ENCODE measurements at places on chromosomes 12 and 14.

DNA sequence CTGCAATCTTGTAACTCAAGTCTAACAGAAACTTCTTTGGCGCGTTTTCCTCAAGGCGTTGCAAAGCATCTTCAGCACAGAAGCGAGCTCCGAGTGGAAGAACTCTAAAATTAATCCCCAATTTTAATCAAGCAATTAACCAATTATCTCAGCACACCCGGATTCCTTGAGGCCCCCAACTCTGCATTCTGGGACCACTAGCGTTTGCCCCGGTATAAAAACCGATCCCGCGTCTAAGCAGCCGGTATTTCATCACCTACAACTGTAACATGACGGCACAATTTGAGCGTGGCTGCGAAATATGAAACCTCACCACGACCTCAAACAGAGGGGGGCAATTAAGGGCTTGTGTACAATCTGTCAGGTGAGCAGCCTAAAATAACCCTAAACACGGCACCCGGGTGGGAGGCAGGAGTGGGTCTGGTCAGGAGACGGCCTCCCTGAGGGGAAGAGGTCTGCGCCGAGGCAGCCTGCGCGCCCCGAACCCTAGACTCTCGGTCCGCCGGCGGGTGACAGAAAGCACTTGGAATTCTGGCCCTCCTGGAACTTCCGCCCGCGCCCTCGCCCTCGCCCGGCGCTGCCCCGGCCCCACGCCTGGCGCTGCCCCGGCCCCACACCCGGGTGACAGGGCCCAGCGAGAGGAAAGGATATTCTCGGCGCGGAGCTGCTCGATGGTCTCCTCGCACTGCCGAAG lies 594 bp downstream of the ZCCHC8 start:
- peak; percentile 44 for DNase-seq

GRCh38 chr12:105204916-105205315 lies 31.1 kb downstream of the APPL2 start:
- no peak for DNase-seq

DNA sequence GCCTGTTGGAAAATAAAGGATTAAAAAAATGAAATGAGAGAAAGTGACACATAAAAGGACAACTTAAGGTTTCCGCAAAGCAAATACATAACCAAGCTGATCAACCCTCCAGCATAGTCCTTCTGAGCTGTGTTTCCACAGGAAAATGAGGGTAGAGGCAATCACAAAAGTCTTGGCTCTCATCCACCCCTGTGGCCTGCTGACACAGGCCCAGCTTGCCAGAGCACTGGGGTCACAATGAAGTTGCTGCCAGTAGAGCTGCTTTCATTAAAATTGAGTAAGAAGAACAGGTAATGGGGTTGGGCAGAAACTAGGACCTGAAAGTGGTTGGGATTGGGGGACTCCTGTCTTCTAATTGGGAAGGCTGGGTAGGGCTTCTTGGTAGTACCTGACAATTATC lies 65.9 kb downstream of the RERG start:
- DNase-seq = no peak

DNA sequence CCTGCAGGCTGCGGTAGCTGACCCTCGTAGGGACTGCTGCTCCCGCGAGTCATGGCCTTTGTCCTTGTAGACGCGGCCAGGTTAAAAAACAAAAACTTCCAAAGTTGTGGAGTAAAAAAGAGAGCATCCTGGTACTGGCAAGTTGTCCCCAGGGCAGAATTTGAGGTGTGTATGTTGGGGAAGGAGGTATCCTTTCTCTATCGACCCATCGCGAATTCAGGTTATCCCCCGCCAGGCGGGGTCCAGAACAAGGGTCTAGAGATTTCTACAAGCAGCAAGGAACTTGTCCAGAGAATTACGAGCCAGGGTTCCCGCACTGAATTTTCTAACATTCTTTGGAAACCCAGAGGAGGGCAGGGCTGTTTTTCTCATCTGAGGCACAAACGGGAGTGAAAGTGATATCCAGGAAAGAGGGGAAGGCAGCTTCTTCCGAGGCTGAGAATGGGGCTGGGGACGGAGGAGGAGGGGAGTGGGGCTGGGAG lies 16.3 kb downstream of the TBX3 start:
- no peak for DNase-seq

- DNase-seq = no peak
These were observed 206.6 kb downstream of the KSR2 start for GRCh38 chr12:117762143-117762542.

DNA sequence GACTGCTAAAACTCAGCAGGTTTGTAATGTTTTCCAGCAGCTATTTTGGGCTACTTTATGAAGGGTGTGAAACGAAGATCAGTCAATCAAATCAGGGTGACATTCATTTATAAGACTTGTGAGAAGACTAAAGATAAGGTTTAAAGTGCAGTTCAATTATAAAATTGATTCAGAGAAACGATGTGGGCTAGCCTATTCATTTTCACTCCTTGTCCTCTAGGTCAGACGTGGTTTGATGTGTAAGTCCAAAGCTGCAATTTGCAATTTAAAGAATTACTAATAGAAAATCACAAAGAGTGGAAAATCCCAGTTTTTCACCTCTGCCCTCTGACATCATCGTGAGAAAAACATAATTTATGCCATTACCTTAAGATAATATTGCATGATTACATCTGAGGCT lies 243.5 kb upstream of the NOVA1 start:
- DNase-seq = no peak

GRCh38 chr14:59823179-59823578 lies 47.4 kb downstream of the RTN1 start:
- no peak for DNase-seq

DNA sequence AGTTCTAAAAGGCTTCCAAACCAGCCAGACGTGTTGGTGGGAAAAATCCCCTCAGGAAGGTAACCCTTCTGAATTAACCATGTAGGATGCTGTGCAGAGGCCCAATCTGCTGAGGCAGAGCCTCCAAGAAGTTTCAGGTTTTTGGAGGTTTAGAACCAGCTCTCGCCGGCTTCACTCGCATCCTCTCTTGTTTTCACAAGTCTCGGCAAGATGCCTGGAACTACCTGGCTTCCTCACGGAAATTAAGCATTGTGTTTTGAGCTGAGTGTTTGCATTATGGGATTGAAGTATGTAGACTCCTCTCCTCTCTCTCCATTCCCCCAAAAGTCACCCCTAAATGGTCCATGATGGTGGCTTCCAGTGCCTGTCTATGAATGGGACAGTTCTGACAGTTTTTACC lies 20.6 kb downstream of the LTBP2 start:
- no peak for DNase-seq

DNA sequence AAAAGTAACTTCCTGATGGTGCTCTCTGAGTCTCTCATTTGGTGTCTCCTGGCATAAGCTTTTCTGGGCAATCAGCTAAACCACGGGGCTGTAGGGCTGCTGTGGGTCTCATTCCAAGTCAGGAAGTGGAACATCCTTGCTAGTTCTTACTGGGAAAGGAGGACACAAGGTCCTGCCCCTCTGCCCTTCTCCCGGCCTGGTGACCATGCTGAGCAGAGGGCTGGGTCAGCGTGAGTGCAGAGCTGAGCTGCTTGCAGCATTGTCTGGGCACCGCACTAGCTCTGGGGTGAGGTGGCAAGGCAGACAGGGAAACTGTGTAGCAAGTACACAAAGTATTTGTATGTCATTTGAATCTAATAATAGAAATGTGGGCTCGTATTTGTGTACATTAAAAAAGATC lies 45.0 kb upstream of the ASPG start:
- DNase-seq = no peak

DNA sequence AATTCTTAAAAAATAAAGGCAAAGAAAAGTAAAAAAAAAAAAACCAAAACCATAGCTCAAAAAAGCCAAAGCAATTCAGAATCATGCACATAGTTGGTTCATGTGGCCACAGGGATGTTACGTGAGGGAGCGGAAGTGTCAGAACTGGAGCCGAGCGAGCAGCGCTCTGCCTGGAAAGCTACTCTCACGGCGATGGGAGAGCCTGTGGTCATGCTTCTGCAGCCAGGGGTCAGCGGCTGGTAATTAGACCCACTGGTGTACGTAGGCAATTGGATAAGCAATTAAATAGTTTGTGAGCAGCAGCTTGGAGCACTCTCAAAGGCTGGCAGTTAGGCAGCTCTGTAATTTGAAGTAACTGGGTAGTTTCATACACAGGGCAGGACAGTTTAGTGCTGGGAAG lies 58.1 kb downstream of the TRHDE start:
- no peak for DNase-seq

GRCh38 chr12:62575036-62575435 lies 108.4 kb downstream of the MON2 start:
- no peak for DNase-seq

GRCh38 chr14:53450871-53451270 lies 297.7 kb upstream of the DDHD1 start:
- DNase-seq = no peak

DNA sequence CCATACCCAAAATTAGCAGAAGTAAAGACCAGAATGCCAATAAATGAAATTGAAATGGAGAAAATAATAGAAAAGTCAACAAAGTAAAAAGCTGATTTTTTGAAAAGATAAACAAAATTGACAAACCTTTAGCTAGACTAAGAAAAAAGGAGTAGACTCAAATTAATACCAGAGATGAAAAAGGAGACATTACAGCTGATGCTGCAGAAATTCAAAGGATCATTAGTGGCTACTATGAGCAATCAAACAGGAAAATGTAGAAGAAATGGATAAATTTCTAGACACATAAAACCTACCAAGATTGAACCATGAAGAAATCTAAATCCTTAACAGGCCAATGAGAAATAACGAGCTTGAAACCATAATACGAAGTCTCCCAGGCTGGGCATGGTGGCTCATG lies 34.8 kb upstream of the INSM2 start:
- DNase-seq = no peak

DNA sequence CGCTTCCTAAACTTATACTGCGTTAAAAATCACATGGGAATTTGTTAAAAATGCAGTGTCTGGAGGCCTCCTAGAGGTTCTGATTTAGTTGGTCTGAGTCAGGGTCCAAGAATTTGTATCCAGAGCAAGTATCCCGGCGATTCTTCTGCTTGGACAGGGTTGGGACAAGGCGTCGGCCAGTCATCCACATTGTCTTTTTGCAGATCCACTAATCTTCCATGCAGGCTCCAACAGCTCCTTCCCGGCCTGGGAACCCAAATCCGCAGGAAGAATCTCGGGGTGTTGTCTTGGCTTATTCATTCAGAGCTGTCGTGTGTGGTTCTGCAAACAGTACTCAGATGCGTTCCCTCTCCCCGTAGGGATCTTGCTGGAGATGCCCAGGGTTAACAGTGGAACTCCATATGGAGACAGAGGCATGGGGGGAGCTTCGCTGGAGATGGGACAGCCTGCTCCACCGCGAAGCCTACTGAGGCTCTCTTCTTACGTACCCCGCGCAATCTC lies 25.3 kb downstream of the GPRC5D start:
- DNase-seq = no peak

GRCh38 chr12:47082796-47083621 lies 3.2 kb upstream of the AMIGO2 start:
- no peak for DNase-seq

DNA sequence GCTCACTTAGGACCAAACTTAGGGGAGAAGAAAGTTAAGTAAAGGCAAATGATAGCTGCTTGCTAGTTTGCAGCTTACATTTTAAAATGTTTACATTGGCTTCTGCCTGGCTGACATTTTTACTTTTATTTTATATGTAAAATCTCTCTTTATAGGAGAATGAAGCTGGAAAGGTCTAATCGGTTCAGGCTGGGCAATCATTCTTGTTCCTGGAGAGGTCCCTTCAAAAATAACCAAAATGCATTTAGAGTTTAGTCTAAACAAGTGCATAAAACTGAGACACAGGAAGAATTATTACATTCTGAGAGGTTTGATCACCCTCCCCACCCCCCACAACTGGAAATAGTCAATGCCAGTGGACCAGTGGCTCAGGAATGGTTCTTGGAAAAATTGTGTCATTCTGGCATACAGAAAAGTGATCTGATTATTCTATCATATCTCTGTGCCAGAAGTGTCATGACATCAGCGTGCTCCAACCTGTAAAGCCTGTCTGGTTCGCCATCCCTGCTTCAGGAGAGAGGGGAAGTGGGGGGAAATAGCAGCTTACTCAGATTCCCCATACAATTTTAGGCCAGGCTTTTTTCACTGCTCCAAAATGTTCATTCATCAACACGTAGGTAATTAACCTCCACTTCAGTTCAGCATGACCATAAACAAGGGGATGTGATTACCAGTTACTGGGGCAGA lies 4.2 kb downstream of the PRICKLE1 start:
- DNase-seq = no peak
